Stimulated activated CD4-positive, alpha-beta T cell treated with anti-CD3 and anti-CD28 coated beads, Interleukin-1b, Interleukin-23, amount 100 ng/mL, for 4 hours (primary cell): ENCODE measurements at places on chromosomes 12 and 14.
A peak's percentile ranks its signal among the peaks of the same experiment; 100 is the strongest.

DNA sequence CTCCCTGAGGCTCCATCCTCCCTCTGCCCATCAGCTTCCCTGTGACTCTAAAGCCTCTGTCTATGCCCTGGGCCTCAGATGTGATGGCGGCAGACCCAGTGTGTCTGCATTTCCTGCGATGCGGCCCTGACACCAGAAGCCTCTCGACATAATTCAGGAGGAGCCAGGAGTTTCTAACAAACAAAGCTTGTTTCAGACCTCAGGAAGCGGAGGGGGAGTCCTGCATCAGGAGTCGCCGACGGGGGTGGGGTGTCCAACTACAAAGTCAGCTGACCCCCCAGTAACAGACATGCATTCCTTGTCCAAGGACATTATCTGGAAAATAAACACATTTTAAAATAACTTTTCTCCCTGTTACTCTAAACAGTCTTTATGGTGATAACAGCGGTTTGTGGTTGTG lies 167.5 kb downstream of the DPF3 start:
- no peak for DNase-seq

DNA sequence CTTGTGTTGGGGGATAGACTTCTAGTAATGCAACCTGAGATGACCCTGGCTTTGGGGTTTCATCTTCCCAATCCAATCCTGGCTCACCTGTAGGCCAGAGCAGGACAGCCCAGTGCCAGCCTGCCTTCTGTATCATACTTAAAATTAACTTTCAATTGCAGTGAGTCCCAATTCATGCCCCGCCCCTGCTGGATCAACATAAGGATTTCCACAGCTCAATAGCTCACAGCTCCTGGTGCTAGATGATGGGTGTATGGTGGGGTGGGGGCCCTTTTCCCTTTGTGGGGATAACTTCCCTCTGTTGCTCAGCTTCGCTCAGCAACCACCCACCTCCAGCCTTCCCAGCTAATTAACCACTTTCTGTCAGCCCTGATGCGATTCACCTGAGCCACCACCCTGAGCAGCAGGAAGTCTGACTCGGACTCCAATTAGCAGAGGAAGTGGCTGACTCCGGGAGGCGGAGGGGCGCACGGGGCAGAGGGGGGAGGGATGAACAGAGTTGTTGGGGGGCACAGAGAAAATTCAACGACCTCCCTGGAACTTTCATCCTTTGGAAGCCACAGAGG lies 24.3 kb upstream of the CHGA start:
- no peak for DNase-seq

GRCh38 chr12:2453076-2453760 lies 341.6 kb upstream of the FKBP4 start:
- DNase-seq, result no peak

DNA sequence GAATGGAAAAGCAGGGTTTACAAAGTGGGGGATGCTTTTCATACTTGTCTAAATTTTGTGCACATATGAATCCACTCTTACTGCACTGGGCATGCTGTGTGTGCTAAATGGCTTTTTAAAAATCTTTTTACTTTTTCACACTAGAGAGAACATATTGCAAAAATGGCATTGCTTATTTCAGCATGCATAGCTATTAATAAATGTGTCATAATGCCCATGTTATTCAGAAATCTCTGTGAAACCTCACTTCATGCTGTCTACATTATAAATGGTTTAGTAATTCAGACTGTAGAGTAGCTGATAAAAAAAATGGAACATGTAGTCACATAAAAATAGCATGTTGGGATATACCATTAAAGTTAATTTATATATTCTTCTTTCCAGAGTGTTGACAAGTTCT lies 593.8 kb downstream of the RPL10L start:
- no peak for DNase-seq

DNA sequence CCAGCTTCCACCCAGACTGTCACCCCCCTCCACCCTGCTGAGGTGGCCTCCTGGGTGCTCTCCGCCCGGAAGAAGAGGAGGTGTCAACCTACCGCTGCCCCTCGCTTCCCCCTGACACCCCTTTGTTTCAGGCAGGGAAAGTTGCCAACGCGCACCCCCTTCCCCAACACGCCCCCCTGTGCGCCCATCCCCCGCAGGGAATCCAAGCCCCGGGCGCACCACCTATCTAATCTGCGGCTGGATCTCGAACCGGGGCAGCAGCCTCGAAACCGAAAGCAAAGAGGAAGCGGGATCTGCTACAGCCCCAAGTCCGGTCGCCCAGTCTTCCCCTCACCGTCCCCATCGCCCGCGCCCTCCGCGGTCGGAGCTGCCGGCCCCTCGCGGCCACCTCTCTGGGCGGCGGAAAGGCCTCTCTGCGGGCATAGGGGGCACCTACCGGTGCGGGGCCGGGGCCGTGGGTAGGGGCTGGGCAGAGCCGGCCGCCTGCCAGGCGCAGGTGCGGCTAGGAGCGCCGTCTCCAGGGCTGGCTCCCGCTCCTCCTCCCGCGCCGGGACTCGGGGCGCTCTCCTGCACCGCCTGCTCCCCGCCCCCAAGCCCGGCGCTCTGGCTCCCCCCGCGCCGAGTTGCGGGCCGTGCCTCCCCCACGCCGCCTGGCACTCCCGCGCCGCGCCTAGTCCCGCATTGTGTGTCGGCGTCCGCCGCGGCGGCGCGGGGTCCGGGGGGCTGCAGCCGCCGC lies 18.3 kb upstream of the PLEKHH1 start:
- DNase-seq, result peak; percentile 30

DNA sequence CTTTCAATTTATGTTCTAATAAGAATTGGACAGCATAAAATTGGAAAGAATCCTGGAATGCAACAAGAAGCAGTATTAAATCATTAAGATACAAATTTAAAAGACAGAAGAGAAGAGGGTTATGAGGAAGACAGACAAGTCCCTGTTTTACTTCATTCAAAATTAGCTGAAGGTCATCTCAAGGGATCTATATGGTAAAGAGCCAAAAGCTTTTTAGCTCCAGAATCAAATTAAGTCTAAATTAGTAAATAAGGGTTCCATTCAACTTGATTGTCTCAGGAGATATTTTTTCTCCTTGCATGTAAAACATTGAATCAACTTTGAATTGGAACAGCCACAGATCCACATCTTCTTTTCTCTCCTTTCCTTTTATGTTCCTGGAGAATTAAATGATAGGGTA lies 7.6 kb downstream of the CCDC196 start:
- no peak for DNase-seq

DNA sequence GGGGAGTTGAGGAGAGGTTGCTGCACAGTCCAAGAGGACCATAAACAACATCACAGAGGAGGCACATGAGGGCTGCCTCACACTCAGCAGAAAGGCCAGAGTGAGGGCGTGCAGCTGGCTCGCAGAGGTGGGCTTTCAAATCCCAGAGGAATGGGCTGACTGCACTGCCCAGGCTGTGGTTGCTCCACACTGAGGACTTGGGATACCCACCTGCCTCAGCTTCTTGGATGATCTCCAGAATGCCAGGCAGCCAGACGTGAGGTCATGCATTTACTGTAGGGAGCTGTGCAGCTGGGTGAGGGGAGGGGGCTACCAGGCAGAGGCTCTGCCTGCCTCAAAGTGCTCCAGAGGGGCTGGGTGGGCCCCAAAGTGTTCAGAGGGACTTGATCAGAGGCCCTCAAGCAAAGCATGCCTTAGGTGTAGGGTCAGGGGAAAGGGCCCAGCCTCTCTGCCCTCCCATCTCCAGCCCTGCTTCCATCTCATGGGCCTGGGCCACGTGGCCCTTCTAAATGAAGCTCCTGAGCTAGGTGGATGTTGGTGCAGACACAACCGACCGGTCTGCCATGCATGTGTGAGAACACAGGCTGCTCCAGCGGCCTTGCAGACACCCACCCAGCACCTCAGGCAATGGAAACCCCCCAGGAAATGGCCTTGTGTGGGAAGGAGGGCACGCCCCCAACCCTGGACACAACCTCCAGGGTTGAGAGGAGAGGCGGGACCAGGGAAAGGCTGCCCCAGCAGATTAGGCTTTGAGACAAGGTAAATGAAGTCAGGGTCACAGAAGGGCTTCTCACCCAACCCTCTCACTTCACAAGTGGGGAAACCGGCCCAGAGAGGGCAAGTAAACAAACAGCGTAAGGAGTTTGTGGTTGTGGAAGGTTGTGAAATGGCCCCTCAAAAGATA lies 90.8 kb downstream of the NTF3 start:
- no peak for DNase-seq

- no peak for DNase-seq
These were observed 155.4 kb downstream of the TMX1 start for GRCh38 chr14:51395361-51395849.

- no peak for DNase-seq
These were observed 98.9 kb downstream of the RPS29 start for GRCh38 chr14:49487238-49487637.

- no peak for DNase-seq
These were observed 342.6 kb upstream of the NAV3 start for GRCh38 chr12:77488041-77488620.

- DNase-seq, result no peak
These were observed 56.9 kb upstream of the FAM222A start for GRCh38 chr12:109656743-109657142.

GRCh38 chr14:94342334-94342934 lies 19.3 kb upstream of the SERPINA6 start:
- DNase-seq, result no peak
